ENCODE measurements at places on chromosomes 11 and 22.
A peak's percentile ranks its signal among the peaks of the same experiment; 100 is the strongest.

GRCh38 chr22:36611241-36611976, 82.4 kb upstream of the EIF3D start:
- no peak for DNase-seq

GRCh38 chr11:115325523-115325922, 178.7 kb downstream of the CADM1 start:
- DNase-seq: no peak

DNA sequence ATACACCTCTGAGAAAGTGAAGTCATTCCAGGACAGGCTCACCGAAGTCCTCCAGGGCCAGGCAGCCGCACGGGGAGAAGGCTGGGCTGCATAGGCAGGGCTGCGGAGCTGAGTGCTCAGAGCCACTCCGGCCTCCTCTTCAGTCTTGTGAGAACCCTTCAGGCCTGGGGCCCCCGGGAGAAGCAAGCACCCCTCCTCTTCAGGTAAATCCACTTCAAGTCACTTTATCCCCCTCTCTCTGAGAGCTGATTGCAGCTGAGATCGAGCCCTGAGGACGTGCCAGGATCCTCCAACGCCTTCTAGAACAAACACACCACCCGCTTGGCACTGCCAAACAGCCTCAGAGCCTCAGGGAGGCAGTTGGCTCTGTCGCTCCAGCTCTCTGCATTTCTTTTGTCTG, 1526.3 kb downstream of the BRD1 start:
- DNase-seq: no peak

DNA sequence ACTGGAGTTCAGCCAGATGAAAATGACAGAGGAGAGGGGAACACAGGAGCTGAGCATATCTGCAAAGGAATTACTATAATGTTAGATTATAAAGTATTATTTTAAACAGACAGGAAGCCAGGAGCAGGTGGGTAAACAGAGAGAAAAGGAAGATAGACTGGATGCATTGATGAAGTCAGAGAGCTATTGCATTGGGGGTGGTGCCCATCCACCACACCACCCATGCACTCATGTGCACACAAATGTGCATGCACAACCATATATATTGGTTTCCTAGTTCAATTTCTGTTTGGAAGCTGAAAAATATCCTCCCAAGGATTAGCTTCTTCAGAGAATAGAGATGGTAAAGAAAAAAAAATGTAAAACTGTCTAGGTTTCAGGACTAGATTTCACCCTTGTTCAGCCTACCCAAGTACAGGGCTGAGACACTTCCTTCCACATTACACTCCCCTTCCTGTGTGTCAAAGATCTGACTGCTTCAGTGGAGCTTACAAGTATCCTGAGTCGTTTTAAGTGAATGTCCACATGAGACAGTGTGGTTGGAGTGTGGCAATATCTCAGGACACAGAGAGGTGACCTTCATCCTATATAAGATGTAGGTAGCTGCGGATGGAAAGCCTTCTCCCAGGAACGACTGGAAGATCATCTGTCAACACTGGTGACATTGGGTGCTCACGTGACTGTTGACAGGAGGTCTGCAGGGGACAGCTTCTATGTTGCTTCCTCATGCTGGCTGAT, 12.2 kb upstream of the SMPD1 start:
- DNase-seq: no peak

DNA sequence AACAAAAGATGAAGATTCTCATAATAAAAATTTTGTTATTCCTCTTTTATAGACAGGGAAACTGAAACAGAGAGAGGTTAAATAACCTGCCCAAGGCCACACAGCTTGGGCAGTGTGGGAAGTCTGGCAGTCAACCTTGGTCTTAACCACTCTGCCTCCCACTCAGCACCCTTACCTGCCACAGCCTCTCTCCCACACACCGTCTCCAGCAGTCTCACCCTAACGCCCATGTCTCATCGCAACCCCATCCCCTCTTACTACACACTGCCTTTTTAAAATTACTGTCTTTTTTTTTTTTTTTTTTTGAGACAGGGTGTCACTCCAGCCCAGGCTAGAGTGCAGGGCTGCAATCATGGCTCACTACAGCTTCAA, 25.0 kb downstream of the ARRB1 start:
- DNase-seq: no peak

GRCh38 chr22:50731811-50732624, 6.0 kb upstream of the ACR start:
- DNase-seq: peak; percentile 54

DNA sequence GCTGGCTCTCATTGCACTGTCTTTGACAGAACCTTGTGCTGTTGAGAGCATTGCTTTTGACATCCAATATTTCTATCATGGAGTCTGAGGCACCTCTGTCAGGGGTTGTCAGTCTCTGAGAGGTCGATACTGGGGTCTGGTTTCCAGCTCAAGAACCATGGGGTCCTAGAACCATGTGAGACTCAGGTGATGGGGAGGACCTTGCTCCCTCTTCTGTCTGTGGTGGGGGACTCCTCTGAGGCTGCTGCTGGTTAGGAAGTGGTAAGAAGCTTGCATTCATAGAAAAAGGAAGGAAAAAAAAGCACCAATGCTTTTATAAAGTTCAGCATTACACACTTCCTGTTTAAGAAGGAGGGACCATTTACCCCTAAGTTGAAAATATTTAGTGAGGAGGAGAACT, 91.8 kb upstream of the CD44 start:
- peak; percentile 35 for DNase-seq

- DNase-seq: no peak
Observed at GRCh38 chr11:118448294-118448693, 12.0 kb downstream of the KMT2A start.

DNA sequence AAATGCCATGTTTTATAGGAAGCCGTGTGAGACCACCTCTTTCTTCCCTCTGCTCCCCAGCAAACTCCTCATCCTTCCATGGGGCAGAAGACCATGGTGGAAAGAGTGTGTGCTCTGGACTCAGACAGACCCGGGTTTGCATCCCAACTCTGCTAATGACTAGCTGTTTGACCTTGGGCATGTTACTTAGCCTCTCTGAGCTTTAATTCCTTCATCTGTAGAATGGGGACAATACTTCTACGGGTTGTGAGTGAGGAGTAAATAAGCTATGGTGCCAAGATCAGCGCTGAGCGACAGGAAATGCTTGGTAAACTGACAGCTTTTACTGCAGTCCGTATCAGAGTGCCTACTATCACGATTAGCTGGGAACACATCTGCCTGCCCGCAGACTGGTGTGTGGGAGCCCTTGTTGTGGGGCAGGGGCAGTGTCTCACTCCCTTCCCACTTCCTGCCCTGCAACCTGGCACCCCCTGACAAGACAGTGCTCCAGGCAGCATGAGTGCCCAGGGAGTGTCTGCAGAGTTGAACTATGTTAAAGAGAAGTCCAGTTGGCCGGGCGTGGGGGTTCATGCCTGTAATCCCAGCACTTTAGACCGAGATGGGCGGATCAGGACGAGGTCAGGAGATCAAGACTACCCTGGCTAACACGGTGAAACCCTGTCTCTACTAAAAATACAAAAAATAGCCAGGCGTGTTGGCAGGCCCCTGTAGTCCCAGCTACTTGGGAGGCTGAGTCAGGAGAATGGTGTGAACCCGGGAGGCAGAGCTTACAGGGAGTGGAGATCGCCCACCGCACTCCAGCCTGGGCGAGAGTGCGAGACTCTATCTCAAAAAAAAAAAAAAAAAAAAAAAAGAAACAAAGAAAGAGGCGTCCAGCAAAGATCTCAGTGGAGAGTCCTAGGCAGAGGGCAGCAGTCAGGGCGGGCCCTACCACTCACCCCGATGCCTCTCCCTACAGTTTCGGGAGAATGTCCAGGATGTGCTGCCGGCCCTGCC, 2.2 kb downstream of the SEC14L2 start:
- DNase-seq: no peak

DNA sequence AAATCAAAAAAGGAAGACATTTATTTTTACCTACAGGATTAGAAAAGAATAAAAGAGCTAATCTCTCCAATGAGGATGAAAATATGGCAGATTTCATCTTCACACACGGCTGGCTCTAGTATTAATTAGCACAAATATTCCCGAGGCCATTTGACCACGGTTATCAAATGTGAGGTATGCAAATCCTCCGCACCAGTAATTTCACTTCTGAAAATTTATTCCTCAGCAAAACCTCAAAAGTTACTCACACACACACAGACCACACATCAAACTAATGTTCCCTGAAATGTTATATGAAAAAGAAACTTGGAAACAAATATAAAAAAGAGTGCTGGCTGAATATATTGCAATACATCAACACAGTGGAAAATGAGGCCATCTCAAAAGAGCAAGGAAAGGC, 32.8 kb downstream of the CELSR1 start:
- DNase-seq: no peak

DNA sequence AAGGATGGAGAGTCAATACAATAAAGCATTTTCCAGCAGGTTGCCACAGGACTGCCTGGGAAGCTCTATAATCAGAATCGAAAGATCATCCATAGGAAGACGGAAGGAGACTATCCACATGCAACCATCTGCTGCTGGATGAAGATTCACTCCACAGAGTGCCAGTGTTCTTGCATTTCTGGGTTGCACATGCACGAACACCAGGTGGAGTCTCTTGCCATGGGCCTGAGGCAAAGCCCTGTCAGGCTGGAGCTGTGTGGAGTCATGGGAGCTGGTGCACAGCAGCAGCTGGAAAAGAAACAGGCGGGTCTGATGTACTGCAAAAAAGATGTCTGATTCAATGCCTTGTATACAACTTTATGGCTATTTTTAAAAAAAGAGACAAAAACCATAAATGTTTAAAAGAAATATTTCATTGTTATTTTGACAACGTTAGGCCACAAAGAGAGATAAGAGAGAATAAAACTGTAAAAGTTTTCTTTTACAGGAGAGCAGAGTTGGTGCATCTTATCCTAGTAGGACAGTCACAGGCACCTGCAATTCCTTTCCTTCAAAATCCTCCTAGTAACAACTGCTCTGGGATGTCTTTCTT, 12.9 kb upstream of the FAT3 start:
- no peak for DNase-seq

- DNase-seq: no peak
Observed at GRCh38 chr11:119691701-119692539, 37.1 kb downstream of the NECTIN1 start.

DNA sequence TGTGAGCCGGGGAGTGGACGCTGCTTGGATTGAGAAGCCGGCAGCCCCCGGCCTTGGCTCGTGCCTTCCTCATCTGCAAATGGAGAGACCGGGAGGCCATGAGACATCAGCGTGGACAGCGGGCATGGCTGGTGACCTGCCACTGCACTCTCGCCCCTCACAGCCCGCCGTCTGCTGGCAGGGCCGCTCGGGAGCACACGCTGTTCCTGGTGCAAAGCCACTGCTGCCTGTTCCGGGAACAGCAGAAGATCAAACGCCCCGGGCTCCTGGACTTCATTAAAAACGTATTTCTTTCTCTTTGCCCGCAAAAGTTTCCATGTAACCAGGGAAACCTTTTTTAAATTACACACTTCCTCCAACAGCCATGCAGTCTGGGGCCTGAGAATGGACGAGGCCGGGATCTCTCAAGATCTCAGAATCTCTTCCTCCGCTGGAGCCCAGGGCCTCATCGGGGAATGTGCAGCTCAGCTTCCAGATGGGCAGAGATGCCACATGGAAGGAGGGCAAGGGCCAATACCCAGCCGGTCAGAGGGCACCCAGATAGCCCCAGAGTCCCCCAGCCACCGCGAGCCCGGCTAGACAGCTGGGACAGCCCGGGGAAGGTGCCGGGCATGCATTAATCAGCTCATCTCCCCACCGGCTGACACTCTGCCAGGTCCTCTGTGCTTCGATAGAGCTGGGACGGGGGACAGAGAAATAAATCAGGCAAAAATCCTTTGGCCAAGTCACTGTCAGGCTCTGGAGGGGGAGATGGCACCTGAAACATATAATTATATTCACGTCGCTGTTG, 62.8 kb upstream of the PRR5 start:
- DNase-seq: no peak

DNA sequence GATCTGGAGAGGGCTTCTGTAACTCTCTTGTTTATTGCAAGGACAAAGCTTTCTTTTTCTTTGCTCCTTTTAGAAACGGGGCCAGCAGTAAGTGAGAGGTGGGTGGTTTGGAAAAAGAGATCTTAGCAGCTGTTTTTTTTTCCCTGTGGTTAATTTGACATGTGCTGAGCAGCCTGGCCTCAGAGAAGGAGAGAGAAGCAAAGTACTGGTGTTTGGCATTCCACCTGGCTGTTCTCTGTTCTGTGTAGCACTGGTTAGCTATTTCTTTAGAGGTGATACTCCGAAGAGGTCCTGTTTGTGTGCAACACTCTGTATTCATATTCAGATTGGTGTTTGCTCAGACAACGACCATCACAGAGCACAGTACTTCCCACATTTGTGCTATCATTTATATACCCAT, 80.8 kb upstream of the SORL1-AS1 start:
- DNase-seq: no peak

- no peak for DNase-seq
Observed at GRCh38 chr11:59218893-59219292, 6.2 kb upstream of the MPEG1 start.

- DNase-seq: no peak
Observed at GRCh38 chr11:106322106-106322505, 244.6 kb downstream of the AASDHPPT start.

DNA sequence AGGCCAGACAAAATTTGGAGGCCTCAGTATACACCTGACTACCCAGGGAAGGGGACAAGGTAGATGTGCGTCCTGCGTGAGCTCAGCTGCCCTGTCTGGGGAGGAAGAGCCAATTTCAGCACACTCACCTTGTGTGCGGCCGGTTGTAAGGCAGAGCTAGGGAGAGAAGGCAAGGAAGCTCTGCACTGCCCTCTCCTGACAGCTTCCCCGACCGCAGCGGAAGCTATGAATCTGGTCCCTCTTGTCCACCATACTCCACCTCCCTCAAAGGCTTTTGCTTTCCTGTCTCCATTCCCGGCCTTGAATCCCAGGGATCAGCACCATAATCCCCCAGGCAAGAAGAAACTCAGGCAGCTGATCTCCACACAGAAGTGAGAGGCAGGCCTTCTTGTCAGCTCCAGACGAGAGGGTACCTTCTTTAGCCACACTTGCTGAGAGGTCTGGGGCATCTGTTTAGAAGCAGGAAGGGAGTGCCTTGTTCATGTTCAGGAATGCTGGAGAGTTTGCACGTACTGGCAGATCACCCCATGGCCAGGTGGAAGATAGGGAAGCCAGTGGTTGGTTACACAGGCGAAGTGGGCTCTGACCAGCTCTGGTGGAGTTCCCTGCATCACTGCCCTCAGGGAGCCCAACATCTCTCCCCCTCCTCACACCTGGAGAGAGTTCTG, 62.5 kb downstream of the FEZ1 start:
- no peak for DNase-seq

DNA sequence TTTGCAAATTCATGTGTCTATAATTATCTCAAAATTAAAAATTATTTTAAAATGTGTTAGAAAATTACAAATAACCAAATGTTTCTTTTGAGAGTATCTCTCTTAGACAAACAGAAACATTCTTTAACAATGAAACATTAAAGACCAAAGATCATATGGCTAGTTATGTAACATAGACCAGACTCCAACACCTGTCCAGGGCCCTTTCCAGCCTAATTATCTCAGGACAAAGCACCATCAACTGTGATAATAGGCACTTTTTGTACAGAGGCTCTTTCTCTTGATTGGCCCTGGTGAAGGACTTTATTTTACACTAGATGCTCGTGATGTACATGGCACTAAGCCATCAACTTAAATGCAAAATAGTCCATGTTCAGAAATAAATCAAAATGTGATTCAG, 5.0 kb upstream of the PLEKHA7 start:
- no peak for DNase-seq

GRCh38 chr11:123173040-123173855, 21.8 kb downstream of the CLMP start:
- no peak for DNase-seq
